Stimulated activated CD4-positive, alpha-beta T cell treated with anti-CD3 and anti-CD28 coated beads, Interleukin-12 subunit alpha, Interleukin-12 subunit beta, amount 100 ng/mL, for 24 hours (primary cell): ENCODE measurements at places on chromosomes 16 and 17.

DNA sequence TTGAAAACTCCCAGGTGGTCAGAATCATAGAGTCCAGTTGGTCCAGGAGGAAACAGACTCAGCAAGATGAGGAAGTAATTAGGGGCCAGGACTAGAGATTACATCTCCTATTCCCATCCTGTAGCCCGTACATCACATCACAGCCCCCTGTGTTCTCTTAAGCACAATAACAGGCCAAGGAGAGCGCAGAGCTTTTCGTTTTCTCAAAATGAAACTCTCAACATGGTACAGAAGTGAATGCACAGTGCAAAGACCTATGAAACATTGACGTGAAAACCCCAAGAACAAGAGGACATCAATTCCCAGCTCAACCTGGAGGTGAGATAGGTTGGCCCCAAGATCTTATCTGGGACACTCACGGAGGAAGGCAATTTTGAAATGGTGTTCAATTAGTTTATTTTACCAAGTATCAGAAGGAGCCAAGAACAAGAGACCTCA is 9.0 kb downstream of the PIK3R5 start:
- no peak for DNase-seq

DNA sequence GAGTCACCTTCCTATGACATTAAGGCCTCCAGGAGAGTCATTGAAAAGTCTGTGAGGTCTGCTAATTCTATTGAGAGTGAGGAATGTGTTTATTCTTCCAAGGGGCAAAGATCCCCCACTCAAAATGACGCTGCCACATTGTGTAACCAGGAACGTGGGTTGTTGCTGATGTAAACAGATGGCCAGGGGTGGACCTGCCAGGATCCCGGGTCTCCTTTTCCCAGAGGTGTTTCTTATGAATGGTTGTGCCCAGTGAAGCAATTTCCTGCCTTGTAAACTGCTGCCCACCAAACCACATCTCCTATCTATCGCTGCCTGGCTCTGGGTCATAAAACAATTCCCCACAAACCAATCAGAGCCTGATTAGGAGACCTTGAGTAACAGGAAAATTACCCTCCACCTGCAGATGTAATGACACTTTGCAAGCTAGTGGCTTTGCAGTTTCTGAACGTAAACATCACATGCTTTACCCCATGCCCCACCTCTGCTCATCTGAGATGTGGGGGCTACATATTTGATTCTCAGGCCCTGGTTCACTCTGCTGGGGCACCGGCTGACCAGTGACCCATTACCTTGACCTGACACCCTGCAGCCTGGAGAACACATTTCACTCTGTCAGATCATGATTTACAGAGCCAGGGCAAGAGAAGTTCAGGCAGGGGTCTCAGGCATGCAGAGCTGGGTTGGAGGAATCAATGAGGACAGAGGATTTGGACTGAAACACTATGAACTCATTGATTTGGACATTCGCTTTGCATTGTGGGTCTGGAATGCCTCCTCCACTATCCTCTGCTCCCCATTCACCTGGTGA is 33.1 kb upstream of the DDX52 start:
- DNase-seq = no peak

- peak; percentile 24 for DNase-seq
These were observed 397 bp downstream of the NCOR1 start for GRCh38 chr17:16215002-16215272.

- DNase-seq = no peak
These were observed 56.6 kb downstream of the DUSP14 start for GRCh38 chr17:37546302-37546701.

DNA sequence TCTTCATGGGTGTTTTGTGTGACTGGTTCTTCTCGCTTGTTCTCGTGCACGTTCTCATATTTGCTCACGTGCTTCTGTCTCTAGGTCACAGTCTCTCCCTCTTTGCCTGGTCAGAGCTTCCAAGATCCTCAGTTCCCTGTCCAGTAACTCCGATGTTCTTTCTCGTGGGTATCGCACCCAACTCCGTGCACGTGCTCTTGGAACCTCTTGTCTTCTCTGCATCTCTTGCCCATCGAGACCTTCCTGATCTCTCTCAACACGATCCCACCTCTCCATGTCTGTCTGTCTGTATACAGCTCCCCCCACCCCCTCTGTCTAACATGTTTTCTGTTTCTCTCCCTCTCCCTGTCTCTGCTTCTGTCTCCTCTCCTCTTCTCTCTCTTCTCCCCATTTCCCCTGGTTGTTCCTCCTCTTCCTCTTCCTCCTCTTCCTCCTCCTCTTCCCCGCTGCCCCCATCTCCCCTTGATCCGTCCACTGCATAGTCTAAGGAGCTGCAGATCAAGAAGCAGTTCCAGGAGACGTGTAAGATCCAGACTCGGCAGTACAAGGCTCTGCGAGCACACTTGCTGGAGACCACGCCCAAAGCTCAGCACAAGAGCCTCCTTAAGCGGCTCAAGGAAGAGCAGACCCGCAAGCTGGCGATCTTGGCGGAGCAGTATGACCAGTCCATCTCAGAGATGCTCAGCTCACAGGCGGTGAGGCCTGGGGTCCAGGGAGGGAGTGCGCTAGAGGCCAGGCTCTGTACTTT is 6.1 kb downstream of the HIRIP3 start:
- DNase-seq = no peak

DNA sequence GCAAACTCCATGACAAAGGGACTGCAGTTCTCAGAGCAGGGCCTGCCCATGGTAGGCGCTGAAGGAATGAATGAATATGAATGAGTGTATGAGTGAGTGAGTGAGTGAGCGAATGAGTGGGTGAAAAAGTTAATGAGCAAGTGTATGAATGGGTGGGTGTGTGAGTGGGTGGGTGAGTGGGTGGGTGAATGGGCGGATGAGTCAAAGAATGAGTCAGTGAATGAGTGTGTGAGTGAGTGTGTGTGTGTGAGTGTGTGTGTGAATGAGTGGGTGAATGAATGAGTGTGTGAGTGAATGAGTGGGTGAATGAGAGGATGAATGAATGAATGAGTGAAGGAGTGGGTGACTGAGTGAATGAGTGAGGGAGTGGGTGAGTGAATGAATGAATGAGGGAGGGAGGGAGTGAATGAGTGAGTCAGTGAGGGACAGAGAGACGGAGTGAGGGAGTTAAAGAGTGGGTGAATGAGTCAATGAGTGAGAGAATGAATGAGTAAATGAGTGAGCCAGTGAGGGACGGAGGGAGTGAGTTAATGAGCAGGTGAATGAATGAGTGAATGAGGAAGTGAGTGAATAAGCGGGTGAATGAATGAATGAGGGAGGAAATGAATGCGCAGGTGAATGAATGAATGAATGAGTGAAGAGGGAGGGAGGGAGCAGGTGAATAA is 11.1 kb upstream of the CHMP6 start:
- no peak for DNase-seq

- DNase-seq = no peak
These were observed 102.7 kb upstream of the HLF start for GRCh38 chr17:55161935-55162555.

GRCh38 chr16:6177616-6178180 is 1080.1 kb upstream of the EEF2KMT start:
- no peak for DNase-seq

- DNase-seq = no peak
These were observed 31.7 kb downstream of the ERCC4 start for GRCh38 chr16:13951611-13952010.

- no peak for DNase-seq
These were observed 111.4 kb upstream of the ZFHX3 start for GRCh38 chr16:73159296-73159695.

GRCh38 chr16:35714665-35715064 is 2255.3 kb downstream of the TP53TG3F start:
- DNase-seq = no peak

DNA sequence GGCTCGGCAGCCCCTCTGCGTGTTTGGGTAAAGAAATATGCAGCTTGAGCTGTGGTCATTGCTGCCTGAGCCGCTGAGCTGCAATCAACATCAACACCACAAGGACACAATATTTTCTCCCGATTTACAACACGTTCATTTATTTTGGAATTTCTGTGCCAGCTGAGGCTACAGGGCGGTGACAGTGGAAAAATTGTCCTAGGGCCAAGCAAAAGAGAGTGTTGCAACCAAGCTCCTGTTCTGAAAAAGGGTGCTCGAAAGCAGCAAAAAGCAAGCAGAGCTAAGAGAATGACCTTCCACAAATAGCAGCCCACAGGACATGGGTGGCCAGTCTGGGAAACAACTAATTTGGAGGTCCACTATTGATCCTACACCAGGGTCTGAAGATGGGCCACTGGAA is 35.4 kb upstream of the NOG start:
- DNase-seq = no peak

DNA sequence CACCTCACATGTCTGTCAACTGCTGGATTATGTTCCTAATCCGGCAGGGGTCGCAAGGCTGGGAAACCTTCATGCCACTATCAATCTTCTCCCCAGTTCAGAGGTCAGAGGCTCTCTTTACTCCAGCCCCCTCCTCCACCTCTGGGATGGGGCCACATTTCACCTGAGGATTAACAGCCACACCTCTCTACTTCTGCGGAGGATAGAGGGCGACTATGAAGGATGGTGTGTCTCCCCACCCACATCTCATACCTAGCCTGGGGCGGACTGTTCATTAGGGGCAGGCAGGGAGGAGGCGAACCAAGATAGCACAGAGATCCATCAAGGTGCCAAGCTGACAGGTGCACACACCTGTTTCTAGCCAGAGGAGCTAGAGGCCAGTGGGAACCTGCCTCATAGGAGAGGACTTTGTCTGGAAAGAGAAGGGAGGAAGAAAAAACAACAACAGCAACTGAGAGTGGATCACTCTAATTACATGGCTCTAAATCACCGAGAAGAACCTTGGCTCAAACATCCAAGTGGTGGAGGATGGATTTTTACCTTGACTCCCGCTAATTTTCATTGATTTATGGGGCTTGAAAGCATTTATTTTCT is 41.9 kb upstream of the SKAP1 start:
- DNase-seq = no peak

DNA sequence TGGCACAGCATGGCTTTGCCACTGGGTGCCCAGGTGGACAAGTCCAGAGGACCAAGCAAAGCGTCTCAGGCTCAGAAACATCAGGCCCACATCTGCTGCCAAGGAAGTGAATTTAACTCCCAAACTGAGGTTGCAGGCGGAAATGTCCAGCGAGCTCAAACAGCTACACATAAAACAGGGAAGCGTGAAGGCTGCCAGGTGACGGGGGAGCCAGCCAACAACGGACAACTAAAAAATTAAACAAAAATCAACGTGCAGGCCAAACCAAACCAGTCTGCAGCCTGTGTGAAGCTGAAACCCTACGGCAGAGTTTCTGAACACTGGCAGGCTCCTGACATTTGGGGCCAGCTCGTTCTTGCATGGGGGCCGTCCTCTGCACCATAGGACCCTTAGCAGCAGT is 2.5 kb downstream of the TK1 start:
- DNase-seq = no peak

DNA sequence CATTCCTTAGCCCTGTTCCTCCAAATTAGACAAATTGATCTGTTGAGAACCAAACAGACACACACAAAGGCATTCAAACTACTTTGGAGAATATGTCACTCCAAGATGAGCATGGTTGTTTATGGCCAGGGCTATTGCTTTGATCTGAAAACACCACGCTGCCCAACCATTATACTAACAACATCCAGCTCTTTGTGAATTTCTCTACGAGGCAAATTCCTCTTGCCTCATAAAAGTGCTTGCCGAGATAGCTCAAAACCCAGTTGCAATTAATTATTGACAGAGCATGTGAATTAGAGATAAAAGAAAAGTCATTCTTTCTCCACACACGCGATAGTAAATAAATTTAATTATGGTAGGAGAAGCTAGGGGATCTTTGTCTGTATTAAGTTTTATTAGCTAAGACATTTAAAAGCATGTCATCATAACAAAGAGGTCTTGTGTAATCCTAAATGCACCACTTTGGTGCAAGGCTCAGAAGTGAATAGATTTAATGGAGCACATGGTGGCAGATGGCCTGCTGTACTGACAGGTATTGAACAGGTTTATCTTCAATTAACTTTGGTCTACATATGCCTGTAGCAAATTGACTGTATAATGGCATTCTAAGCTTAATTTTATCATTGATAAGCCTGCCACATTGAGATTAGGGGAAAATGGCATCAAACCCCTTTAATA is 441.8 kb downstream of the HS3ST4 start:
- DNase-seq = no peak

- DNase-seq = no peak
These were observed 152.0 kb downstream of the HS3ST3B1 start for GRCh38 chr17:14452856-14453255.

GRCh38 chr16:57305159-57305811 is 20.8 kb upstream of the PLLP start:
- DNase-seq = no peak

DNA sequence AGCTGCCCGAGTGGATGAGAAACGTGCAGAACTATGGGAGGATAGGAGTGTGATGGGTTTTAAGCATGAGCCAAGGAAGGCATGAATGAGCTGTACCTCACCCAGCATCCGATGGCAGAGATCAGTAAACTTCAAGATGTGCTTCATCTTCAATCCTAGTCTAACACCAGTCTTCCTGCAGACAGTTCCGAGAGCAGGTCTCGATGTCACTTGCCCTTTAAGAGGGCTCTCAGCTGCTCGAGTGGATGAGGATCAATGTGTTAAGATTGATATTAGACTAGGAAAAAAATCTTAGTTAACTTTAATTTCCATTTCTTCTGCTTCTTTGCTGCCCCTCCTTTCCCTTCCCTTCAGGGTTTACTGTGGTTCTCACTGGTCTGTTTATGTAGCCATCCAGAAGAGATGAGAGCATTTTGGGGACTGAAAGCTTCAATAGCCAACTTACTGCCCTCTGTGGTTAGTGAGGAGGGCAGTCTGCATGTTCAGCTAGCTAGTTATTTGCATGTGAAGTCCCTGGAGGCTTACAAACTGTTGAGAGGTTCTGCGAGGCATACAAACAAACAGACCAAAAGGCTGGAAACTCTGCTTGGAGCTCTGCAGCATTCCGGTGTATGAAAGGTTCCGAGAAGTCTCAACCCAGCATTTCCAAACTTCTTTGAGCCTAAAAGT is 15.3 kb downstream of the KLHL36 start:
- no peak for DNase-seq

GRCh38 chr17:56688151-56688550 is 94.7 kb downstream of the NOG start:
- no peak for DNase-seq

DNA sequence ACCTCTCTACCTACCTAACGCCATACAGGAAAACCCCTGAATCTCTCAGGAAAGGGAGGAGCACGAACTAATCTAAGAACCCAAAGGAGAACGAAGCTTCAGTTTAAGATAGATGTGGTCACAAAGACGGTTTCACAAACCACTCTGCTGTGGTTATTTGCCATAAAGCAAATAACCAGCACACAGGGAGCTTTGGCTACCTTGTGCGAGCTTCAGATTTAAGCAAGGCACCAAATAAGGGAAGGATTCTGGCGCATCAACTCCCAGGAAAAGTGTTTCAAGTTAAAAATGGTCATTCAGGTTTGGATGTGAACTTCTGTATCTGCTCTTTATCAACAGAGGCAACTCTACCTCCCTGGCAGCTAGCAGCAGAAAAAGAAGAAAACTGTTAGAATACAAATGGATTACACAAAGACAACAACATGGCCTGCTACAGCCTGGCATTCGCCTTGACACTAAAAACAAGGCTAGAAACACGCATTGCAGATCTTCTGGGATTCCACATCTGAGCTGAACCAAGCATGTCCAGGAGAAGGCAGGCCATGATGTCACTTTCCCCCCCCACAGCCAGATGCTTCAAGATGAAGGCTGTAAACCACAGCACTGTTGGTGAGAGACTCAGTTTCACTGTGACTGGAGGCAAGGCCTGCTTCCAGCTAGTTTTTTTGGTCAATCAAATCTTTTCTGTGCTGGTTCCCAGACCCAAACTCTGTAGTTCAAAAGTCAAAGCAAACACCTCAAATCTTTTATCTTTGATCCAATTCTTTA is 43.6 kb downstream of the SMG6 start:
- DNase-seq = peak; percentile 51
